Stimulated activated CD4-positive, alpha-beta T cell treated with anti-CD3 and anti-CD28 coated beads, Interleukin-2, amount 100 ng/mL, for 48 hours (primary cell): ENCODE measurements at places on chromosomes 11 and 22.

- no peak for DNase-seq
Measured at GRCh38 chr11:124793466-124794278, 6.5 kb downstream of the MSANTD2 start.

DNA sequence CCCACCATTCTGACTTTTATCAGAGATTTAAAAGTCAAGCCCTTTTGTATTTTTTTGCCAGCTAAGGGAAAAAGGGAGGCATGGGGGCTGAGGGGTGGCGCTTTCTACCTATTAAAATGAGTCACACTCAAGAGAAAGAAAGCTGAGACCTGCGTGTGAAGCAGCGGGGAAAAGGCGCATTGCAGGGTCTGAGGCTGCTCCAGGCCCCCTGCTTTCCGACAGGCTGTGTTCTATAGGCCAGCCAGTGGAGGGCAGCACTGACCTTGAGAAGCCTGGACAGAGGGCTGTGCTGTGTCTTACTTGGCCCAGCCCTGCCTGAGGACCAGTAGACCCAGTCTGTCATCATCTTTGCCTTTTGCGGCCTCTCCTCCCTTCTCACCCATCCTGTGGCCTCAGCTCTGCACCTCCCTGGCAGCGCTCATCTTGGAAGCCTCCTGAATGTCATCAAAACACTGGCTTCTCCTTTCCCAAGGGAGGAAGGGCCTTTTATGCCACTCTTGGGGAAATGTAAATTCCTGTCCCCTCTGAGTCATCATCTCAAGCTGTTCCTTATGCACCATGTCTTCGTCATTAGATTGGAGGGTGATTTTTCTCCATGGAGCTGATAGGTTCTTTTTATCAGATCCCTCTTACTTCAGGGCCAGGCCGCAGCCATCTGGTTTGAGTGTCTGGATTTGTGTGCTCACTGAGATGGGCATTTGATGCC is 12.6 kb upstream of the MAPK8IP1 start:
- DNase-seq, result peak; percentile 21

DNA sequence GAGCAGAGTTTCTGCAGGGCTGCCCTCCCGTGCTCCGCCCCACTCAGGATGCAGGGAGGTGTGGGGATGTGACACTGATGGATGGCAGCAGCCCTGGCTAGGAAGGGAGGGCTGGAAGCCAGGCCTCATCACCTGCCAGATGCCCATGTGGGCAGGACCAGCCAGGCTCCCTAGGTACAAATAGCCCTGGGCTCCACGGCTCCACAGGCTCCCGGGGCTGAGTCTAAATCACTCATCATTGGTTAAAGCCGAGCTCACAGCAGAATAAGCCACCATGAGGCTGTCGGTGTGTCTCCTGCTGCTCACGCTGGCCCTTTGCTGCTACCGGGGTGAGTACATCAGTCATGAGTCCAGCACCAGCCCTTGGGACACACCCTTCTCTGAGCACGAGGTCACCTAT is at the start of gene SCGB1D1:
SCGB1D1 (plus strand) TSS at position 206 of the 400 bp plus-strand sequence; CDS start at position 275, 69 bp downstream.
- DNase-seq, result no peak

DNA sequence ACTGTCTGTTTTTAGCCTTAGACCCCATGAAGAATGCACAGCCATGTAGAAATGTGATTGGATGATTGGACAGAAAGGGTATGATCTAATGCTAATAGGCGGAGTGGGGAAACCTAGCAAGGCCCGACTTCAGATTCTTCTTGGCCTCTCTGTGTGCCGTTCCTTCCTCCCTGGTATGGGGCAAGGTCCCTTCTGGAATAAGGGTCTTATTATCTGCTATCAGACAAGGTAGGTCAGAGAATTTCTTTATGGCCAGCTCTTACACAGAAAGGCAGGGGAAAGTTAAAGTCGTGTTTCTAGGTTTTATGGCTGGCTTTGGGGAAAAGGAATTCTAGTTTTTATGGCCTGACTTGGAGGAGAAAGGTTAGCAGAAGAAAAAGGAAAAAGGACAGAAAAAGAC is 30.6 kb downstream of the DBX1 start:
- DNase-seq, result no peak

- no peak for DNase-seq
Measured at GRCh38 chr22:41481925-41482318, 13.0 kb downstream of the ACO2 start.
